ENCODE measurements at places on chromosomes 2 and 18. TPM values are rescaled to one million over a fixed set of nuclear protein-coding genes. Genes with fewer than 3 reads are reported as not detected.

The EHBP1 gene
- total RNA-seq: 66.5 TPM

The ANKMY1 gene
- 5.3 TPM for total RNA-seq

The LAMA1 gene
- total RNA-seq: 1.2 TPM

The FBXO15 gene
- total RNA-seq: 2.0 TPM

The TEKT4 gene
- total RNA-seq: not detected

The SOS1 gene
- 22.0 TPM for total RNA-seq

The COL4A3 gene
- total RNA-seq: 0.50 TPM

The TDRD15 gene
- 0.05 TPM for total RNA-seq

The SPAG16 gene
- 123 TPM for total RNA-seq

The RBKS gene
- 3.6 TPM for total RNA-seq

The NPHP1 gene
- total RNA-seq: 1.3 TPM

The CXCR4 gene
- total RNA-seq: 38.9 TPM

The TACR1 gene
- 13.5 TPM for total RNA-seq

The LBX2 gene
- total RNA-seq: 1.2 TPM

The TBC1D8 gene
- 10.4 TPM for total RNA-seq

The SIGLEC15 gene
- 0.15 TPM for total RNA-seq

GRCh38 chr2:18790509-18791171, 201.3 kb upstream of the NT5C1B start:
- ATAC-seq: no peak

DNA sequence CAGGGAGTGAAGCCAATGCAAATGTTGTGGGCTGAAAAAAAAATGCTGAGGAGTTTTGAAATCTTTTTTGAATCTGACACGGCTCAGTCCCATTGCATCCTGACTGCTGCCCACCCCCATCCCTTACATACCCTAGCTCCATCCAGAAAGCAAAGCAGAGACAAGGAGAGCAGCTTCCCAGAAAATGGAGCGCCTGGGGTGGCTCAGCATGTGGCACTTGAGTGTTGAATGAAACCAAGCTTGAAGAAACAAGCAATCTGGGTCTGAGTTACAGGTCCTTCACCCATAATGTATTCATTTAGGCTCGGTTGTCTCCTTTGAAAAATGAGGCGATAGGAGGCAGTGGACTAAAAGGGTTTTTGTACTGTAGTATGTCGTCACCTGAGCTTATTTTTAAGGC, 244.2 kb upstream of the ACVR2A start:
- ATAC-seq: no peak

GRCh38 chr2:22497789-22498188, 887.2 kb upstream of the KLHL29 start:
- no peak for ATAC-seq

- ATAC-seq: no peak
Measured at GRCh38 chr2:102139851-102140250, 2.7 kb upstream of the IL1R1 start.

DNA sequence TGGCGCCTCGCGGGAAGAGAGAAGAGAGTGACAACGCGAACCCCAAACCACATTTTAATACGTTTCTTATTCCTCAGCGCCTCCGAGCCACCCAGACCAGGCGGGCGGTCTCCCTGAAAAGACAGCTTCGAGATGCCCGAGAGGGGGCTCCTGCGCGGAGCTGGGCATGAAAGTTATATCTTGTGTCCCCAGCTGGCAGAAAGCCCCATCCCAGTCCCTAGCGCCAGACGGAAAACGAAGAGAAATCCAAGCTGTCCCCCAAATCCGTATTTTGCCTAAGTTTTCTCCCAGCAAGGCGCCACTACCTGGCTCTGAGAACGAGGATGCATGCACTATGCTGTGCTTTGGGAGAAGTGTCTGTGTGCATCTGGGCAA, 797 bp downstream of the NXPH2 start:
- peak; percentile 27 for ATAC-seq

GRCh38 chr2:160014227-160014626, 48.2 kb downstream of the PLA2R1 start:
- ATAC-seq: no peak

GRCh38 chr18:33923980-33924379, 300.7 kb downstream of the NOL4 start:
- ATAC-seq: no peak

DNA sequence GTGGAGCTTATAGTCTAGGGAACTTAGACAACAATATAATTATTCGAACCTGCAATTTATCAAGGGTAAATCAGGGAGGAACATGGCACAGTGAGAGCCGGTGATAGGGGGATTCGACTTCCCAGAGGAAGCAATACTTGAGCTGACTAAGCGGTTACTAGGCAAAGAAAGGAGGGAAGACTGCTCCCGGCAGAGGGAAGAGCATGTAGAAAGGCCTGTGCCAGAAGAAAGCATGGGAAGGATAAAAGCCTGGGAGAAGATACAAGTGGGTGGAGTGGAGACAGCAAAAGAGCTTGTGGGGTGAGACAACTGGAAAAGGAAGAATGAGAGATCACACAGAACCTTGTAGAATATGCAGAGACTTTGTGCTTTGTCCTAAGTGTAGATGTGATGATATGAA, 93.3 kb downstream of the MARCHF4 start:
- ATAC-seq: peak; percentile 42

GRCh38 chr2:43184339-43184895, 42.0 kb downstream of the ZFP36L2 start:
- ATAC-seq: no peak

- no peak for ATAC-seq
Measured at GRCh38 chr2:208386541-208386940, 20.1 kb upstream of the PTH2R start.

DNA sequence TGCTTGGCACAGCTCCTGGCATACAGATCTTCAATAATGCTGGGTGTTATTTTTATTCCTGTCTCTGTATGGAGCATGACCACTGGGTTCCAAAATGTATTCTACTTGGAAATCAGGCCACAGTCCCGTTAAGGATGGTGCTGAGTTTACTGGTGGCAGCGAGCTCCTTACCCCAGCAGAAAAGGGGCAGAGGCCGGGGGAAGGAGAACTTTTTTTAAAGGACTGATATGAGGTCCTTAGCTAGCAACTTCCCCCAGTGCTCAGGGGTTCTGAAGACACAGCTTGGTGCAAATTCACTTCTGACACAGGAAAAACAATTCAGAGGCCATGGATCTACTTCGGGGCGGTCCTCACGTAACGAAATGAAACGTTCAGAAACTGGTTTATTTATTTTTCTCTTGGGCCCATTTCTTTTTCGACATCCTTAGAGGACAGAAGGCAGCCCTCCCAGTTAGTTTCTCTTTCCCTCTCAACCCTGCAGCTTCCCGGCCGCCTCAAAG, 872 bp downstream of the RDH14 start:
- ATAC-seq: no peak

- ATAC-seq: no peak
Measured at GRCh38 chr2:204039298-204039838, 102.8 kb downstream of the ICOS start.

- ATAC-seq: no peak
Measured at GRCh38 chr2:179793238-179793637, 68.2 kb downstream of the ZNF385B start.

- ATAC-seq: no peak
Measured at GRCh38 chr2:96964221-96964905, 22.0 kb downstream of the FAM178B start.

DNA sequence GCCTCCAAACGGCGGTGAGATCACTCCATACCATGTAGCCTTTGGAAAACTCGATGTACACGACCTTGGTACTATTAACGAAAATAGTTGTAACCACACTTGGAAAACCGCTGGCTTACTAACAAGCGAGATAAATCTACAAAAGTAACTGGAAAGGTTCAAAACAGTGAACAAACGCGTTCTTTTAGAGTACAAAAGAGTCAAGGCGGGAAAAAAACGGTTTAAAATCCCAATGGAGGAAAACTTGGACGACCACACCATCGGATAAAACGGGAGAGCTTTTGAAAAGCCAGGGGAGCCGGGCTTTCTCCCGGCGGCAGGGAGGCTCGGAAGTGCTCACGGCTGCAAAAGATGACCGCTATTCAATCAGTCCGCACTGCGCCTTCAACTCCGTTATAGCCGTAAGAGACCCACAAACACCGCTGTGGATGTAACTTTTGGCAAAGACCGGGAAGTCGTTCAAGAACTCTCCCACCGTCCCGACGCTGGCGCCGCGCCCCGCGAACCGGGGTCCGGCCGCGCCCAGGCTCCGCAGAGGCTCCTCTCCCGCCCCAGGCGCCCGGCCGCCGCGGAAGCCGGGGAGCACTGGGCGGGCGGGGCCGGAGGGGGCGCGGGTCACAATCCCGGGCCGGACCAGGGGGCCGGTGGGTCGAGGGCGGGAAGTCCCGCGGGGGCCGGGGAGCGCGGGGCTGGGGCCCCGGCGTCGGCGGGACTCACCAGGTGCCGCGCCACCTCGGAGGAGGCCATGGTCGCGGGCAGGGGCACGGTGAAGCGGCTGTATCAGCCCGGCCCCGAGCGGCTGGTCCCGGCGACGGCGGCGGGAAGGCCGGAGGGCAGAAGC, 465 bp downstream of the SEPTIN10 start:
- ATAC-seq: peak; percentile 15

GRCh38 chr18:71189581-71189980, 900.7 kb downstream of the SOCS6 start:
- ATAC-seq: no peak

GRCh38 chr2:196481324-196481697, 158.2 kb upstream of the CCDC150 start:
- peak; percentile 56 for ATAC-seq

- ATAC-seq: no peak
Measured at GRCh38 chr2:237259201-237259600, 154.8 kb downstream of the COL6A3 start.

- ATAC-seq: peak; percentile 25
Measured at GRCh38 chr2:160406591-160407392, 86.8 kb downstream of the RBMS1 start.

- no peak for ATAC-seq
Measured at GRCh38 chr2:238107525-238108422, 7.6 kb downstream of the ESPNL start.

DNA sequence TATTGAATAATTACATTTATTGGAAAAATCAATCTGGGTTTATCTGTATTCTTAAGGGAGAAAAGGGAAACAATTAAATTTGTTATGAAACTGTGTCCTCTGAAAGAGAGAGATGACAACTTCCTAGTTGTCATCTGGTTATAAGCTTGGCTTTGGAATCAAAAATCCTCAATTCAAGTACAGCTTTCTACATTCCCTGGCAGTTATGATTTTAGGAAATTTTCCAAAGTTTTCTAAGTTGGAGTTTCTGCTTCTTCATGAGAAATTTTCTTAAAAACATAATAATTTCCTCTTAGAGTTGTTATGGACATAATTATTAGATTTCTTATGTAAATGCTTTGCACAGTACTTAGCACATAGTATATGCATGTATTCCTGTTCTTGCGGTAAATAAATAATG, 625.6 kb upstream of the SLC39A10 start:
- no peak for ATAC-seq

GRCh38 chr2:38581193-38582147, 21.3 kb downstream of the HNRNPLL start:
- no peak for ATAC-seq

DNA sequence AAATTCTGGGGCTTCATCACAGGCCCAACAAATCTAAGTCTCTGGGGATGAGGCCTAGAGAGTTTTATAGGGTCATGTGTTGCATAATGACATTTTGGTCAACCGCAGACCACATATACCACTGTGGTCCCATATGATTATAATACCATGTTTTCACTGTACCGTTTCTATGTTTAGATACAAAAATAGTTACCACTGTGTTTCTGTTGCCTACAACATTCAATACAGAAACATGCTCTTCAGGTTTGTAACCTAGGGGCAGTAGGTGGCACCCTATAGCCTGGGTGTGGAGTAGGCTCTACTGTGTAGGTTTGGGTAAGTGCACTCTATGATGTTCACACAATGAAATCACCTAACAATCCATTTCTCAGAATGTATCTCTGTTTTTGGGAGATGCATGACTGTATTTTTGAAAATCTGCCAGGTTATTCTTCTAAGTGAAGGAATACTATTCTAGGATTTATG, 485.2 kb downstream of the PTPRM start:
- ATAC-seq: no peak

- no peak for ATAC-seq
Measured at GRCh38 chr2:185222311-185222710, 516.3 kb upstream of the FSIP2 start.

DNA sequence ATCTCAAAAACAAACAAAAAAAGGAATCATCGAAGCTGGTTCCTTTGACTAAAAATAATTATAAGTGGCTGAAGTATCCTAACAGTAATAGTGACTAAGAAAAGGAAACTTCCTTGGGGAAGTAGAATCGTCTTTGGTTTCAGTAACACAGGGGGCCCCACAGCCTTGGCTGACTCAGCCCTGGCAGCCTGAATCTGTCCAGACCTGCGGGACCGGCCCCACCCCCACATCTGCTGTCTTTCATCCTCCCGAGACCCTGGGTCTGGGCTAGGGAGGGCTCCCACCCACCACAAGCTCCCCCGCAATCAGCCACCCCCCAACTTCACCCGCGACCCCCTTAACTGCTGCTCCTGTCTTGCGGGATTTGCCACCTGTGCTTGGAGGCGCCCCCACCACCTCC, 1452.6 kb upstream of the ACVR2A start:
- no peak for ATAC-seq

- no peak for ATAC-seq
Measured at GRCh38 chr2:133169274-133169912, 398.9 kb downstream of the NCKAP5 start.

GRCh38 chr2:60046529-60046928, 506.9 kb downstream of the BCL11A start:
- no peak for ATAC-seq

DNA sequence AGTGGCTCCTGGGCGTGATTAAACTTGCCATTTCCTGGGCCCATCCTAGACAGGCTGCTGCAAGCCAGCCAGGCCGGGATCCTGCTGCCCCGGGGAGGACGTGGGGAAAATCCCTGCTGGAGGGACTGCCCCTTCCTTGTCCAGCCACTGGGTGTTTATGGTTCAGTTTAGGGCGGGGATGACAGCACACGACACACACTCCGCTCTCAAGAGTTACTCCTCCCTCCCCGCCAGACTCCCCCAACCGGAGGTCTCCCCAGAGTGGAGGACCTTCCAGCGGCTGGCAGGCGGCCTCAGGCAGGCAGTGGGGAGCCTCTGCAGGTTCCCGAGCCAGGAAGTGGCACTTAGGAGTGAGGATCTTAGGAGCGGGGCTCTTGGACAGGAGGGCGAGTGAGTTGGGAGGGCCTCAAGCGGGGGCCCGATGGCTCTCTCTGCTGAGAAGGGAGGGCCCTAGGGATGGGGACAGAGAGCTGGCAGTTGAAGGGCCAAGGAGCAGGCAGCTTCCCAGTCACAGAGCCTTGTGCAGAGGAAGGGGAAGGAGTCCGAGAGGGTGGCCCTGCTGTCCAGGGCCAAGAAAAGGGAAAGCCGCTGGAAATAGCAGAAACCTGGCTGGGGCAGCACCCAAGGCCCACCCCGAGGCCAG, 5.7 kb upstream of the GPR35 start:
- ATAC-seq: no peak

All from motor neuron (in vitro differentiated cells).